ENCODE measurements at places on chromosomes 2 and 18. TPM values are rescaled to one million over a fixed set of nuclear protein-coding genes. Genes with fewer than 3 reads are reported as not detected.

TCF23 gene
- not detected for total RNA-seq

KCNJ13 gene
- total RNA-seq = not detected

B4GALT6 gene
- 9.8 TPM for total RNA-seq

SPHKAP gene
- not detected for total RNA-seq

IL36A gene
- not detected for total RNA-seq

SKA1 gene
- 12.2 TPM for total RNA-seq

ZNF638 gene
- 72.2 TPM for total RNA-seq

USP34 gene
- total RNA-seq = 55.3 TPM

MC4R gene
- total RNA-seq = not detected

TTR gene
- total RNA-seq = not detected

FAM117B gene
- 2.4 TPM for total RNA-seq

CDK15 gene
- not detected for total RNA-seq

PHLPP1 gene
- 7.1 TPM for total RNA-seq

LRRC30 gene
- total RNA-seq = not detected

IL1RN gene
- total RNA-seq = 0.43 TPM

LYPD1 gene
- 18.2 TPM for total RNA-seq

MAL gene
- total RNA-seq = not detected

ACADL gene
- total RNA-seq = not detected

PLCL1 gene
- total RNA-seq = not detected

IL37 gene
- not detected for total RNA-seq

DAW1 gene
- total RNA-seq = 1.7 TPM

TPO gene
- total RNA-seq = not detected

QPCT gene
- 18.6 TPM for total RNA-seq

All from A549 treated with DMSO at 1 μM for 4 hours (cell line).